Mesenchymal stem cell (in vitro differentiated cells and primary cell): ENCODE measurements at places on chromosomes 4 and X.

DNA sequence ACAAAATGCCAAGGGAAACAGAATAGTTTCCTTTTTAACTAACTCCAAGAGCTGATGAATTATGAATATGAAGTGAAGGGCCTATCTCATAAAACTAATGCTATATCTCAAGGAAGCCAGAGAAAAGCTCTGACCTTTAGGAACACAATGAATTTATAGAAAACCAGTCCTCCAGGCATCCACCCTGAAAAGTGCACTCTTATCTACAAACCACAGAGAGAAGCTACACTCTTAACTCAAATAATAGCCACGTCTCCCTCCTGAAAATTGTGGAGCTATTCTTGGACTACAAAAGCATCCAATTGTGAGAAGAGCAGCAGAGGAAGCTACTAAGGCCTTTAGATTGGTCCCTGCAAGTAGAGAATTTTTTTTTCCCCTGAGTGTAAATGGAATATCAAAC lies 253.9 kb downstream of the IL15 start:
- no peak for DNase-seq

- DNase-seq, result peak; percentile 54
Observed at GRCh38 chrX:153474718-153475117, 4.3 kb upstream of the HAUS7 start.

DNA sequence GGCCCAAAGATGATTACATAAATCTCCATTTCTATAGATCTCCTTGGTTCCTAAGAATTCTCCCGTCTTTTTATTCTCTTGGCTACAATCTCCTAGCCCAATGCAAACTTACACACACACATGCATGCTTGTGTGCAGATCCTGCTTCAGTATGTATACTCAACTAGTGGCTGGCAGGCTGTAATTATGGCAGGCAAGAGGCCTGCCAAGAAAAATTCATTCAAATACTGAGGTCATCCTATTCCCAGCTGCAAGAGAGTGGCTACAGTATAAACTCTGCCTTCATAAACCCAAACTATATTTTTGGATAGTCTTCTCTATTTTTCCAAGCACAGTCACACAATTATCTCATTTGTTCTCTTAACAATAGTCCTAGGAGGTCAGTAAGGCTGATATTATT lies 95.2 kb downstream of the SHROOM4 start:
- no peak for DNase-seq

DNA sequence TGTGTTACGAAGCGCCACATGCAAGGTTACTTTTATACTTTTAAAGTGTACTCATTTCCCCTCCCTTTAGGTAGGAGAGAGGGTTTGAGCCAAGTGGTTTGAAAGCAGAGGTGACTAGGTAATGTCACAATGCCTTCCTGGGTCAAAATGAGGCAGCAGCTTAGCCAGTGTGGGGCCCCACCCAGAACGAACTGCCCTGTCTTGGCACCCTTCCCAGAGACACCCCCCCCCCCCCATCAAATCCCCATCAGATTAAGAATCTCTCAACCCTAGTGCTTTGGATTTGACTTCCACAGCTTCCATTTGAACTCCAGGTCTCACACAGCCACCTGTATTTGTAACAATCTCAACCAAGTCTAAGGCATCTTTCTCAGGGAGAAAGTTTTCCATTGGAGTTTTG lies 31.1 kb downstream of the BCOR start:
- DNase-seq, result no peak

- no peak for DNase-seq
Observed at GRCh38 chrX:15492469-15492868, 664 bp downstream of the PIR start.

GRCh38 chrX:6778544-6779503 lies 243.9 kb upstream of the VCX3A start:
- no peak for DNase-seq

- no peak for DNase-seq
Observed at GRCh38 chrX:85454295-85454694, 74.8 kb upstream of the POF1B start.

DNA sequence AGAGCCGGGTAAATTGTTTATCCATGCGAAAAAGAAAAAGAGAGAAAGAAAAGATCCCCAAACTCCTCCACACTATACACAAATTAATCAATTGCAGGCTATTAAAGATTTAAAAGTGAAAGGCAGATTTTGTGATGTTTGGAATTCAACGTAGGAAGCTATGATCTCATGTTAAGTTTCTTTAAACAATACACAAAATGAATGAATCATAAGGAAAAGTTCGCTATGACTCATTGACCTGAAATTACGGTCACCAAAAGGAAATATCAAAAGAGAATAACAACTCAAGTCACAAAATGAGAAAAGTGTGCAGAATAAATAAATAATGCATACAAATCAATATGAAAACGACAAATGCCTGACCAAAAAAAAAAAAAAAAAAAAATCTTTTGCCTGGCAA lies 28.6 kb downstream of the CLNK start:
- DNase-seq, result peak; percentile 72

GRCh38 chr4:14143892-14144291 lies 516.4 kb upstream of the BOD1L1 start:
- no peak for DNase-seq

GRCh38 chrX:15679246-15679645 lies 14.6 kb upstream of the CLTRN start:
- DNase-seq, result no peak

DNA sequence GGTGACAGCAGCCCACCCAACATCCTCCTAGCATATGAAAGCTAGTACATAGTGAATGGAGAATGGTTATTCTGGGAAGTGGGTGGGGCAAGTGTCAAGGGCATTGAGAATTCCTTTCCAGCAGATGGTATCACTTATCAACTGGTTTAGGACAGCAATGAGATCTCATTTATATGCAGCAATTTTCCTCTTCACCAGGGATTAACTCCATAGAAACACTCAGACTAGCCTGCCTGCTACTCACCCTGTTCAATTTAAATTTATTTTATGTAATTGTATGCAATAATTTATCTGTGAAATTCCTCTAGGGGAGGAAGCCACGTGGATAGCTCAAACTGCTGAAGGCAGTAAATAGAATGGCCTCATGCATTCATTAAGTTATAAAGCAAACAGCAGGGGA lies 101.6 kb upstream of the MID1IP1 start:
- no peak for DNase-seq

DNA sequence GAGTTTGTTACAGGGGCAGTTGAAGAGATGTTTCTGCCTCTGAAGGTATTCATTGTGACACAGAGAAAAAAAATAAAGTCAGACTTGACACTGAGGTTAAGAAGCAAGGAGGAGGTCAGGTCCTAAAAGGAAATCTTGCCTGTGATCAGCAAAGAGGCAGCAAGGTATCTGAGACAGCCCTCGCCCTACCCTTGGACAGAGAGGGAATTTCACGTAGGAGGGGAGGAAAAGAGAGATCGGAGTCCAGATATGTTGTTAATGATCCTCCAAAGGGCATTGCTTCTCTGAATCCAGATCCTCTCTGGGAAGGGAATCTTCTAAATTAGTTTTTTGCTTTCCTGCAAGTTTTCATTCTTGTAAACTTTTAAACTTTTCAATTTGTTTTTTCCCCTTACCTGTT lies 15.3 kb upstream of the PRR27 start:
- no peak for DNase-seq

- no peak for DNase-seq
Observed at GRCh38 chrX:136794080-136794479, 13.3 kb upstream of the ARHGEF6 start.

- DNase-seq, result no peak
Observed at GRCh38 chr4:165964591-165964990, 91.6 kb downstream of the TLL1 start.

DNA sequence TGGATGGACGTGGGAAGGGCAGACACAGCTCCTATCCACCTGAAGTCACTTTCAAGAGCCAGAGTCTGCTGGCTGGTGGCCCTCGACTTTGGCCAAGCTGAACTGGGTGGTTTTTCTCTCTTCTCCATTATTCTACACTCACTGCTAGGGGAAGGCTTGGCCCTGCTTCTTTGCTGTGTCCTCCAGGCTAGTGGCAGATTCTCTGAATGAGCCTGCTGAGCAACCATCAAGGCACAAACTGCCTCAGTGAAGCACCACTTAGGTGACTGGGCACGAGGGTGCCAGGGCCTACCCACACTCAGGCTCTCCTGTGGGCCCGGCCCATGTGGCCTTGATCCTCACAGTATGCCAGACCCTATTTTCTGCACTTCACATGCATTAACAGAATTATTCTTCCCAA lies 92.0 kb downstream of the PJA1 start:
- DNase-seq, result no peak

DNA sequence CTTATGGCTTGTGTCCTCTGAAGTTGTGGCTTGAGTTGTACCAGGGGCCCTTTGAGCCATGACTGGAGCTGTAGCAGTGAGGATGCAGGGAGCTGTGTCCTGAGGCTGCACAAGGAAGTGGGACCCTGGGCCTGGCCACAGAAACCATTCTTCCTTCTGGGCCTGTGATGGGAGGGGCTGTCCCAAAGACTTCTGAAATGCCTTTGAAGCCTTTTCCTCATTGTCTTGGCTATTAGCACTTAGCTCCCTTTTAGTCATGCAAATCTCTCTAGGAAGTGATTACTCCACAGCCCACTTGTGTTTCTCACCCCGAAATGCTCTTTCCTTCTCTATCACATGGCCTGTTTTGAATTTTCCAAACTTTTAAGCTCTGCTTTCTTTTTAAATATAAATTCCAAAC lies 92.4 kb downstream of the FHDC1 start:
- no peak for DNase-seq

GRCh38 chr4:2296631-2297601 lies 35.0 kb upstream of the MXD4 start:
- DNase-seq, result no peak

- peak; percentile 12 for DNase-seq
Observed at GRCh38 chr4:19806865-19807264, 444.8 kb upstream of the SLIT2 start.

DNA sequence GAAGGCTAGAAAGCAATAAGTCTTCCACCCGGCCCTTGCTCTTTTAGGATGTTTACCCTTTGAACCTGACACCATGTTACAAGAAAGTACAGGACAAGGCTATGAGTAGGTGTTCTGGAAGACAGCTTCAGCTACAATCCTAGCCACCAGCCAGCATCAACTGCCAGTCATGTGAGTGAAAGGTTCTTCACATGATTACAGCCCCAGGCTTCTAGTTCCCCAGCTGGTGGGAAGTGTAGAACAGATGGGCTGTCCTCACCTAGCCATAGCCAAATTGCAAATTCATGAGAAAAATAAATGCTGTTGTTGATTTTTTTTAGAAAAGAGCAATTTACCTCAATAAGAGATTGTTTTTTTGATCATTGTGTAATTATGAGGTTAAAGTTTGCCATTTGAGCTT lies 60.8 kb downstream of the GRXCR1 start:
- DNase-seq, result no peak

- DNase-seq, result no peak
Observed at GRCh38 chrX:125786316-125786715, 379.8 kb downstream of the DCAF12L2 start.

- DNase-seq, result no peak
Observed at GRCh38 chrX:155865193-155865592, 16.0 kb upstream of the VAMP7 start.

DNA sequence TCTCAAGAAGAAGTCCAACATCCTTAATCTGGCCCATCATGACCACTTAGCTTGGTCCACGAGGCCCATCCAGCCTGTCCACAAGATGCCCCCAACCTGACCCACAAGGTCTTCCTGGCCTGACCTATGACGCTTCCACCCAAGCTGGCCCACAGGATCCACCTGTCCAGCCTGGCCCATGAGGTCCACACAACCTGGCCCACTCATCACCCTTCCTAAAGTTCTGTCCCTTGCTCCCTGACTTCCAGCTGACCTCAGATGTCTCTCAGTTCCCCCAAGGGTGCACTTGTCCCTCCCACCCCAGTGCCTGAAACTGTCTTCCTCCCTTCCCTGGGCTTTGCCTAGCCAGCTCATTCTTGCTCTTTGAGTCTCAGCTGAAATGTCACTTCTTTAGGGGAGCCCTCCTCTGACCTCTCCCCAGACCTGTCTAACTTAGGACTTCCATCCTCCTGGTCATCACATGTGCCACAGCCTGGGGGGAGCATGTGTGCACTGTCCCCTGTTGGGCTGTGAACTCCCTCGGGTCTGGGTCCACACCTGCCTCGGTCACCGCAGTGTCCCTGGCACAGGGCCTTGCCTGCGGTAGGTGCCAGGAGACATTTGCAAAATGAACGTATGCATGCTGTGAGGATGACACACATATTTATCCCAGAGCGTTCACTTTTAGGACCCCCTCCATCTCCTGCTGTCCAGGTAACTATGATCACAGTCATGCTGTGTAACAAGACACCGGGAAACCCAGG lies 61.7 kb downstream of the EVC start:
- DNase-seq, result no peak

- DNase-seq, result no peak
Observed at GRCh38 chrX:6134255-6134654, 94.4 kb downstream of the NLGN4X start.

DNA sequence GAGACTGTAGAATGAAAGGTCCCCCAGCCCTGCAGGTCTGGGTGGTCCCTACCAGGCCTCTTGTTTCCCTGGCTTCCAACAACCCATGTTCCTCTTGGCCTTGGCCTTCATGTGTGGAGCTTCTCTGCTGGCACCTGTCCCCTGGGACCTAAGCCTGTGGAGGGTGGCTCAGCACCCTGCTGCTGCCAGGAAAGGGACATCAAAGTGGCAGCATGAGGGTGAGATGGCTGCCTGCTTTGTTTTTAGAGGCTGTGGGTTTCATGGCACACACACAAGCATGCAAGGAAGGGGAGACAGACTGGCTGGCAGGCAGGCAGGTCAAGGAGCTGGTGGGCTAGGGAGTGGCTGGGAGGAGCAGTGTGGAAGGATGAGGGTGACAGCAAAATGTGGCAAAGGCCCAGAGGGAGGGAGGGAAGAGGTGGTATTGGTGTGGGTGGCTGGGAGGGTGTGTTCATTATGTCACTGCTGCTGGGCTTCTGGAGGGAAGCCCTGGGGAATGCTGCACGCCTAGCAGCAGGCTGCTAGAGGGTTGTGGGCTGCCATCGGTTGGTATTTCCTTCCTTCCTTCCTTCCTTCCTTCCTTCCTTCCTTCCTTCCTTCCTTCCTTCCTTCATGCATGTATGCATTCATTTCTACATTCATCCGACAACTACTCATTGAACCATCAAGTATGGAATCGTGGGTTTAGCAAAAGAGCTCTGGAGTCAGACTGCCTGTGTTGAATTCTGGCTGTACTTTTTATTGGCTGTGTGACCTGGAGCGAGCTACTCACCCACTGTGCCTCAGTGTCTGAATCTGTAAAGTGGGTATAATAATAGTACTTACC lies 128.7 kb upstream of the PJA1 start:
- no peak for DNase-seq

DNA sequence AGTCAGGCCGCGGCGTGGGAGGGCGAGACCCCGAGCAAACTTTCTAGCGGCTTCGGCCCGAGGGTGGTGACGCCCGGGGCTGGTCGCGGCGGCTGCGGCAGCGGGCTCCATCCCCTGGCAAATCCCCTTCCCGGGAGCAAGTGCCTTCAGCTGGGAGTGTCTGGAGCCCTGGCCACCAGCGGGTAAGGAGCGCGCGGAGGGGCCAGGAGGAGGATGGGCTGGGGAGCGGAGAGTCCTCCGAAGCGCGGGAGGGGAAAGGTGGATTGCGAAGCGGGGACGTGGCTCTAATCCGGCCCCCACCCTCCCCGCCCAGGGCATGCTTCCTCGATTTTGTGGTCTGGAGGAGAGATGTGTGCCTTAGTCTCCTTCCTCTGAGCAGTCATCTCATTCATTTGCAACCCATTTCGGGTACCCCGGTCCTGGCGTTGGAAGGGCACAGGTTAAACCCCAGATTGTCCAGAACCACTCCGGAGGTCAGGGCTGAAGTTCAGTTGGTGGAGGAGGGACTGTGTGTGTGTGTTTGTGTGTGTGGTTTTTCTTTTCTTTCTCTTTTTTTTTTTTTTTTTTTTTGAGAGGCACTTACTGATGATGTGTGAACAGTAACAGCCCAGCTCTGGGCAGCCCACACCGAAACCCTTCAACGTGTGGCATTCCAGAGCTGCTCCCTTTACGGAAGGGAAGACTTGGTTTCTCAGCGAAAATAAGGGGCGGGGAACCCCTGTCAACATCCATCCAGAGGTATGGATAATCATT lies 516 bp downstream of the SGMS2 start:
- peak; percentile 64 for DNase-seq
